ENCODE measurements at places on chromosomes 7 and 10.

- no peak for DNase-seq
Measured at GRCh38 chr7:13262929-13263530, 575.6 kb downstream of the ARL4A start.

DNA sequence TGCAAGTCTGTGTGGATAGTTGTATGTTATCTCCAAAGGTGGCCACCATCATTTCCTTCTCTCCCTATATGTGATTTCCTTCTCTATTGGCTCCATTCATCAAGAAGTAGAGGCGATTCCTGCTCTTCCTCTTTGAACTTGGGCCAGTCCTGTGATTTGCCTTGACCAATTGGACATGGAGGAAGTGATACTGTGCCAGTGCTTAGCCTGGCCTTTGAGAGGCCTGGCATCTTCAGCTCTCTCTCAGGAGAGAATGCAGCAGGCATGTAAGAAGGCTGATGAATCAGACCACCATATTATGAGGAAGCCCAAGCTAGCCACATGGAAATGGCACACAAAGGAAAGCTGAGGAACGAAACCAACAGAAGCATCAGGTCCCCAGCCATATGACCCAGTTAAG is 195.0 kb upstream of the SVIL start:
- no peak for DNase-seq

GRCh38 chr10:101394524-101395133 is 40.7 kb downstream of the BTRC start:
- no peak for DNase-seq

- no peak for DNase-seq
Measured at GRCh38 chr10:73872190-73872710, 2.1 kb downstream of the CAMK2G start.
